CD4-positive, alpha-beta T cell treated with Interleukin-4 for 4 hours (primary cell): ENCODE measurements at places on chromosomes 5 and 9.

DNA sequence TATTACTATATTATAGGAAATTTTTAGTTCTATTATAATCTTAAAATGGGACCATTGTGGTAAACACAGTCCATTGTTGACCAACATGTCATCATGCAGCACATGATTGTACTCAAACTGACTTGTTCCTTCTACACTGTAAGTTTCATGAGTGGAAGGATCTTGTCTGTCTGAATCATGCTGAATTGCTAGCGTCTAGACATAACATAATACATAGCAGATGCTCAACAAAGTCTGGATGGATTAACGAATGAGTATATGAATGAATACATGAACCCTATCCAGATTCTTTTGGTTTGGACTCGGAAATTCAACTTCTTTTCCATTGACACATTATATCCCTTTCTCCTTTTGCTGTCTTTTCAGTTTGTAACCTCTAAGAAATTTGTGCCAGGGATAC, 429.2 kb upstream of the SGCD start:
- DNase-seq, result no peak

DNA sequence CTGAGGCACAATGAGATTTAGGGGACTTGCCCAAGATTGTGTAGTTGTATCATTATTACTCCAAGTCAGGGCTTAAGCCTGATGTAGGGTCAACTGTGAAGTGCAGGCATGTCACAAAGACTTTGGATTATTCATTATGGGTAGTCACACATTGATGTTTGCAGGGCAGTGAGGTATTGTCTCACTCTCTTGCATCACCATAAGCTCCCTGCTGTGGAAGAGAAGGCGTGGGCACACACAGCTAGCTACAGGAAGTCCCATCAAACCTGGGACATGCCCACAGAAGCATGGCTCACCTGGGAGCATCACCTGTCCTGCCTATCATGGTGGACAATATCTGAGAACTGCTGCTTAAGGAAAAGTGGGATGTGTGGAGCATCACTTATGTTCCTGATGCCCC, 42.1 kb downstream of the TMOD1 start:
- DNase-seq, result no peak

- DNase-seq, result no peak
Measured at GRCh38 chr5:177604116-177604521, 4.2 kb downstream of the B4GALT7 start.

DNA sequence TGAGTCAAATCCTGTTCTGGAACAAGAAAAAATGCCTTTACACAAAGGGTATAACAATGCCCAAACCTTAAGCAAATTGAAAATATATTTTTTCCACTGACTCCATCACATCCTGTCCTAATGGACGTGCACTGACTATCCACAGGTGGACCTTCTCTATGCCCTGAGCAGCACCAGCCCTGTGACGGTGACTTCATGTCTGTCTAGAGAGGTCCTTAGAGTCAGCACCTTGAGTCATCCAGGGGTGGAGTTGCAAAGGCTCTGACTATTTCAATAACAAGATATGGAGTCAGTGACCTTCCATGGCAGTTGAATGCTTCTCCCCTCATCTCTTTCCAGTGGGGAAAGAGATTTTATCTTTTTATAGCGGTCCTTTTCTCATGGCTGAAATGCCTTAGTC, 78.0 kb downstream of the YIPF5 start:
- no peak for DNase-seq

DNA sequence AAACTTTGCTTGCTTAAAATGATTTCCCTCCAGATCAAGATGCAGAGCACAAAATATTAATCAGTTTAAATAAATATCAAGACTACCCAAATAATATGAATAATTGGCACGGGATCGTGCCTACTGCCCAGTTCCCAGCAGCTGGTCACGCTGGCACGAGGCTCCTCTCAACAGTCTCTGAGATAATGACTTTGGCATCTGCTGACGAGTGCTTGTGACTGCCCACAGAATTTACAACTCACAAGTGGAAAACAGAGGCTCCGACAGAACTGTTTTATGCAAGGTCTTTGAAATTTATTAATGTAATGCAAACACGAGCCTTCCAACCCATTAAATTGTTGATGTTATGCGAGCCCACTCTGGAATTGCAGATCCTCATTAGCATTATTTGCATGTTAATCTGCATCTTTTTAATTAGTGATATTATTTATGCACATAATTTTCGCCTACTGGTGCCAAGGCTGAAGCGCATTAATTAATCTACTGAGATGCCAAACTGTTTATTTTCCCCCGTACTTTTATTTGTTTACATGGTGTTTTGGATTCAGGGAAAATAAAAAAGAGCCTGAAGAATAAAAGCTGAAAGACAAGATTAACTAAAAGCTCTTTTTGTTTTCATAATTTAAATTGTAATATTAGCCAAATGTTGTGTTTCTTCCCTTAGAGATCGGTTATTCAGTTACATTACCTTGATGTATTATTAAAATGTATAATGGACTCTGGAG, 369.3 kb upstream of the IRX1 start:
- no peak for DNase-seq

DNA sequence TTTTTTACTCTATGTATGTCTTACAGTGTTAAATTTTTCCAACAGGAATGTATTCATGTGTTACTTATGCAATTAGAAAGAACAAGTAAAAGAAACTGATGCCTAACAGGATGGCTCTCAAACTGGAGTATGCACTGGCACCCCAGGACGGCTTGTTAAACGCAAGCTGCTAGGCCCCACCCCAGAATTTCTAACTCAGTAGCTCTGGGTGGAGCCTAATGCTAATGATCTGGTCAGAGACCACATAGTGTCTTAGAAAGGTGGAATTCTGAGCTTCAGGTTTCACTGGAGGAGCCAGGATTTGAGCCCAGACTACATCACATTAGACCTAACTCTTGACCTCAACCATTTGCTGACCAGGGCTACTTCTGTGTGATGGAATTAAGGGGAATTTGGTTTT, 34.4 kb downstream of the SHC3 start:
- no peak for DNase-seq

GRCh38 chr9:89026876-89027275, 35.6 kb downstream of the S1PR3 start:
- DNase-seq, result no peak
